Activated B cell treated with CpG ODN at 0.5 μM for 24 hours (primary cell): ENCODE measurements at places on chromosomes 7 and 10. TPM values are rescaled to one million over a fixed set of nuclear protein-coding genes. Genes with fewer than 3 reads are reported as not detected.

- DNase-seq, result no peak
Measured at GRCh38 chr7:138608275-138608674, 92.9 kb downstream of the SVOPL start.

GRCh38 chr10:22850541-22850940, 77.3 kb upstream of the ARMC3 start:
- no peak for DNase-seq

GRCh38 chr10:58372607-58373441, 12.4 kb upstream of the TFAM start:
- no peak for DNase-seq

GRCh38 chr7:123961771-123962170, 36.7 kb downstream of the SPAM1 start:
- no peak for DNase-seq

DNA sequence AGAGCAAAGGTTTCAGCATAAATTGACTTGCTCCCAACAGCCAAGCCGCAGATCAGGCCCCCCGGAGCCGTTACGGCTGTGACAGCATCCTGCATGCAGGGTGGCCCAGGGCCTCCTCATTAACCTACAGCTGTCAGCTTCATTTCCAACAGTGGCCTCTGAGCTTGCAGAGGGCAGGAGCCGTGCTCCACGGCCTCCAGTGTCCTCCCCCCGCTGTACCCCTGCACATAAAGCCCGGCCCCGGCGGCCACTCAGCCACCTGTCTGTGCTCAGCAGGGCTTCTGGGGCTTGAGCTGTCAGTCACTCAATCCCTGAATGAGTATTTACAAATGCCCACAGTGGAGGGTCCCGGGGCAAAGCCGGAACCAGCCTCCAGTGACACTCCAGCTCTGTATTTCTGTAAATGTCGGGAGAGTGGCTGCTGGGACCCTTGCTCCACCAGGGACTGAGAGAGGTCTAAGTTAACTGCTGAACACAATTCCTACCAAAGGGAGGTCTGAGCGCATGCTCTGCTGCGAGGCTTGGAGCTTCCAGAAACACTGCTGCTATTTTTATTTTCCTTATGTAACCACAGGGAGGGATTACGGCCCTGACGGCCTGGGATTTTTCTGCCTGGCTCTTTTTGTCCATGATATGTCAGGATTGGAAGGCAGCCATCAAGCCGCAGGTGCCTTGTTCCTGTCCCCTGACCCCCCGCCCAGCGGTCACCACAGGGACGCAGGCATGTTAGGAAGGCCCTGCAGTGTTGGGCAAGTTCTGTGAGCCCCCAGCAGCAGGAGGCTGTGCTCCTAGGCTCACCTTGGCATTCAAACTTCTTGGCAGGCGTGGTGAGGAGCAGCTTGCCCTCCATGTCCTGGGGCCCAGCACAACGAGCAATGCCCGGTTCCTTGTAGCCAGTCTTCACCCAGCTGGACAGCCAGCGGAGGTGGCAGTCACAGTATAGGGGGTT, 165.0 kb downstream of the SLIT1 start:
- DNase-seq, result no peak

DNA sequence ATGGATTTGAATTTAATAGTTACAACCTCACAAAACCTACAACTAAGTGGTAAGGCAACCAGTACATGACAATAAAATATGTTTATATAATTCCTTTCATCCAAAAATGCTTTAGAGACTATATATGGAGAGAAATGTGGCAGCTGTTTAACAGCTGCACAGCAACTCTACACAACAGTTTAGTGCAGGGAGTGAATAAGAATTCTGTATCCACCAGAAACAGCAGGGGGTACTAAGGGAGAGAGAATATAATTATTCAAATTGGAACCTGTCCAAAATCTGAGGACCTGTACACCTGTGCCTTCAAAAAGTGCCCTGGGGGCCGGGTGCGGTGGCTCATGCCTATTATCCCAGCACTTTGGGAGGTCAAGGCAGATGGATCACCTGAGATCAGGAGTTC, 49.6 kb downstream of the POLL start:
- no peak for DNase-seq

DNA sequence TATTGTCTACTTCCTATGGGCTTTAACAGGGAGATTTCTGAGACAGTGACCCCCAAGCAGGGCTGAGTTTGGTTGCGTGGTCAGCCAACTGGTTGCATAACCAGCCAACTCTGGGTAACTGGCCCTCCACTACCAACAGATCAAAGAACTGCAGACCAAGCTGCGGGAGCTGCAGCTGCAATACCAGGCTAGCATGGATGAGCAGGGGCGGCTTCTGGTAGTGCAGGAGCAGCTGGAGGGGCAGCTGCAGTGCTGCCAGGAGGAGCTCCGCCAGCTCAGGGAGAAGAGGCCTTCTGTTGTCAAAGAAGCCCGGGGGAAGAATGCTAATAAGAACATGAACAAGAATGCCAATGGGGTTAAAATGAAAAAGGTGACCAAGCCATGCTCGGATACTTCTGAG, 15.7 kb upstream of the FLNC start:
- DNase-seq, result no peak

DNA sequence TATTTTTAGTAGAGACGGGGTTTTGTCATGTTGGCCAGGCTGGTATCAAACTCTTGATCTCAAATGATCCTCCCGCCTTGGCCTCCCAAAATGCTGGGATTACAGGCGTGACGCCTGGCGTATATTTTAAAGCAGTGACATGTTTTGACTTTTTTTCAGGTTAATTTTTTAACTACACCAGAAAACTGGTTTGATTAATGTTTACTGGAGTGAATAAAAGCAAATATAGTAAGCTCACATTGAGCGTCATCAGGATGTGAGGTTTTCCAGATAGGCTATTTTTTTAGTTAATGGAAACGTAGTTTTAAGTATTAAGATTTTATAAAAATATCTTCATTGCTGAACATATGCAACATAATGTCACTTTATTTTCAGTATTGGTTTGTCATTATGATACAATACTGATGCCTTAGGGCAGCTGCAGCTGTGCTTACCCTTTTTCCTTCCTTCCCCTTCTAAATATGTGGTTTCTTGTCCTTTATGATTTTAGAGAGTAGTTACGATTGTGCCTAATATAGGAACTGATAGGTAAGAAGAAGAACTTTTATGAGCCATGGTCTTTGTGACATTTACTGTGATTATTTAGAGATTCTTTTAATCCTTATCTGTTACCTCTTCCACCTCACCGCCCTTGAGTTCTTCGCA, 37.3 kb downstream of the TMEM60 start:
- no peak for DNase-seq

LDB3 gene
- total RNA-seq, result not detected in 2 replicates

SEMA3A gene
- total RNA-seq, result not detected in 2 replicates

TRIM74 gene
- 0.51 and 0.86 TPM in 2 replicates for total RNA-seq
